RKO (cell line): ENCODE measurements at places on chromosomes 6 and 20.
A peak's percentile ranks its signal among the peaks of the same experiment; 100 is the strongest.

DNA sequence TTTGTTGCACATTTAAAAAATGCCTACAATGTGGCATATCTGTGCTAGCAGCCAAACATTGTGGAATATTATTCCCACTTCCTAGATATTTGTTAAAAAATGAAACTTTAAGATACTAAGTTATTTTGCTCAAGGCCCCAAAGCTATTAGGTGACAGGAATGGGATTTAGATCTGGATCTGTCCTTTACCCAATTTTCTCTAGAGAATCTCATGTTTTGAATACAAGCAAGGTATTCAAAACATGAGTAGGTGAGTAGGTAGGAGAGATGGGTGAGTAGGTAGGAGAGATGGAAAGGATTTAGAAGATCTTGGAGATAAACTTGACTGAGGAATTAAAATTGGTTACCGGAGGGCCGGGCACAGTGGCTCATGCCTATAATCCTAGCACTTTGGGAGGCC, 61.2 kb upstream of the AKIRIN2 start:
- DNase-seq: no peak

DNA sequence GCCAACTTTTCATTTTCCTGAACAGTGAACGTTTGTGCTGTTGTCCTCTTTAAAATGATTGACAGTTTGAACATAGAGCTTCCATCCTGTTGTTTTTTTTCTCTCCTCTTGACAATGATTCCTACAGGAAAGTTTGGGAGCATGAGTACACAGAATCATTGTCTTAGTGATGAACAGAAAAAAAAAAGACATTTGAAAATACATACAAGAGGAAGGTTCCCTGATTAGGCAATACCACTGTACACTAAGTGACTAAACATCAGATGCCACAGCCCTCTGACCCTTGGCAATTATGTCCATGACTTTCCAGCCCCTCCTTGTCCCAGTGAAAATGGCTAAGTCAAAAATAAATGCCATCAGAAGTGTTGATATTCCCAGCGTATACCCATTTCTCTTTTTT, 71.5 kb downstream of the RTN4IP1 start:
- no peak for DNase-seq

- no peak for DNase-seq
These were observed 86.5 kb upstream of the MRPS10 start for GRCh38 chr6:42304053-42304712.

DNA sequence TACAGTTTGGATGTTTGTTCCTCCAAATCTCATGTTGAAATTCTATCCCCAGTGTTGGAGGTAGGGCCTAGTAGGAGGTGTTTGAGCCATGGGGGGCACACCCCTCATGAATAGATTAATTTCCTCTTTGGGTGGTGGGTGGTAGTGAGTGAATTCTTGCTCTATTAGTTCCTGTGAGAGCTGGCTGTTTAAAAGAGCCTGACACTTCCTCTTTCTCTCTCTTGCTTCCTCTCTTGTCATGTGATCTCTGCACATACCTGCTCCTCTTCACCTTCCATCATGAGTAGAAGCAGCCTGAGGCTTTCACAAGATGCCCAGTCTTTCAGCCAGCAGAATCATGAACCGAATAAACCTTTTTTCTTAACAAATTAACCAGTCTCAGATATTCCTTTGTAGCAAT, 340.2 kb upstream of the CHD6 start:
- no peak for DNase-seq

DNA sequence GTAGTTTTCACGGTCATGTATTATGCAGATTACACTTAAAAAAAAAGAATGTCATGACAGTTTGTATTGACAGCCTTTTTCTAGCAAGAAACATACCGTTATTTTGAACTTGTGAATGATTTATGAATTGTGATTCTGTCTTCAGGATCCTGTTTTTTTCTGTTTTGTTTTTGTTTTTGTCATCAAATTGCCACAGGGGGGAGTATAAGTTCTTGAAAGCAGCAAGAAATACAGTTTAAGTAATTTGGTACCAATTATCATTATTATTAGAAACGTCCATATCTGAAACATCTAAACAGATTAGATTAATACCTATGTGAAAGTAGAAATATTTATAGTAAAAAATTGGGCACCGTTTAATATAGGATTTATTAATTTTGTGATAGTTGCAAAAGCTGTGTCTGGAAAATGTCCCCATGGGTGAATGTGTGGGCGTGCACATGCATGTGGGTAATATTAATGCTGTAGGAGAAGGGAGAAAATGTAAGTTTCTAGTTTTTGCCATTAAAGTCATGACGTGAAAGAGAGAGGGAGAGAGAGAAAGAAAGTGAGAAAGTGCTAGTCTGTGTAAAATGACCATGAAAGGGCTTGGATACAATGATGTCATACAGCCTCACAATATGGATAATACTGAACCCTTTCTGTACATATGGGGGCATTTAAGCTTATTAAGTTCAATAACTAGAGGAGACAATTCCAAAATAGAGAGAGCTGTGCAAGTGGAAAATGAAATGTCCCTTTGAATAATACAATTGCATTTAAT, 9.4 kb upstream of the CCN2 start:
- DNase-seq: peak; percentile 26

DNA sequence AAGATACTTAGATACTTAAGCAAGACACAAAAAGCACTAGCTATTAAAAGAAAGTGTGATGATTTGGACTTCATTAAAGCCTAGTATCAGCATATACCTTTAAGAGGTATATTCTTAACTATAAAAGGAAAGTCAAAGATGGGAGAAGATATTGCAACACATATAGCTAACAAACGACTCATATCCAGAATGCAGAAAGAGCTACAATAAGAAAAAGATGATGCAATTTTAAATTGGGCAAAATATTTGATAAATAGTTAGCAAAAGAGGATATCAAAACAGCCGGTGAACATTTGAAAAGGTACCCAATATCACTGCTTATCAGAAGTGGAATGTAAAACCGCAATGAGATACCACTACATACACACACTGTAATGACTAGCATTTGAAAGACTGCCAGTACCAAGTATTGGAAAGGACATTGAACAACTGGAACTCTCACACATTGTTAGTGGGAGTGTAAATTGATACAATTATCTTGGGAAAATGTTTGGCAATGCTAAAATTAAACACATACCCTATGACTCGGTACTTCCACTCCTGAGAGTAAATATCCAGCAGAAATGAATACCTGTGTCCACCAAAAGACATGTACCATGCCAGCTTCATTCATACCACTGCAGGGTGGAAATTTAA, 25.7 kb downstream of the MUC22 start:
- DNase-seq: no peak

DNA sequence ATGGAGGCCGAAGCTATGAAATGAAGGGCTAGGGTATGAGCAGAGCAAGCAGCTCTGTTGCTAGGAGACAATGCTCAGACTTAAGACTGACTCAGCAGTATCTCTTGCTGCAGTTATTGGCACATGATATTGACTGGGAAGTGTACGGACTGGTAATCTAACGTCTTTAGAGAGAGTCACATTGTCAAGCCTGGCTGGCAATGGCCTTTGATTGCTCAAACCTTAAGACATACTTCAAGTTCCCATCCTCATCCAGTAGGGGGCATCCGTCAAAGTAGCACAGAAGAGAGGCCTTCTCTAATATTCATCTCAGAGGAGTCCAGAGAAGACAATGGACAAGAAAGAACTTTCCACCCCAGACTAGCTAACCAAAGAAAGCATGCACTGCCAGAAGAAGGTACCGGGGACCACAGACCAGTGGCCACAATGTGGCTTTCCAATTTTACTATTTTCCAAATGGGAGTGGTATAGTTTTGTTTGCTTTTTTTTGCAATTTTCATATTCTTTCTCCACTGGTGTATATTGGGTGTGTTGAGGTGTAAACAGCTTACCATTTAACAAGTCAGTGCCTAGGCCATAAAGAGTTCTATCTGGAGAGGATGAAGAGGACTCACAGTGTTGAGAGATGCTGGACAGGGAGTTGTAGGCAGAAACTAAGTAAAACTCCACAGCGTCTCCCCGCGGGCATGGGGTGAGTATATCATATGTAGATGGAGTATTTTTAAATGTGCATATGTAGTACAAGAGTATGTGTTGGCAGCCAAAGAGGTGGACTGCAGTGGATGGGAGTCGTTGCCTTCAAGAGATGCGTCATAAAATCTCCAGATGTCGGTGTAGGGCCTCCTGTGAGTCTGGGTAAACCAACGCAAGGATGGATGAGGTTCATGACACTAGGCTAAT, 36.7 kb downstream of the LRFN2 start:
- DNase-seq: peak; percentile 27

DNA sequence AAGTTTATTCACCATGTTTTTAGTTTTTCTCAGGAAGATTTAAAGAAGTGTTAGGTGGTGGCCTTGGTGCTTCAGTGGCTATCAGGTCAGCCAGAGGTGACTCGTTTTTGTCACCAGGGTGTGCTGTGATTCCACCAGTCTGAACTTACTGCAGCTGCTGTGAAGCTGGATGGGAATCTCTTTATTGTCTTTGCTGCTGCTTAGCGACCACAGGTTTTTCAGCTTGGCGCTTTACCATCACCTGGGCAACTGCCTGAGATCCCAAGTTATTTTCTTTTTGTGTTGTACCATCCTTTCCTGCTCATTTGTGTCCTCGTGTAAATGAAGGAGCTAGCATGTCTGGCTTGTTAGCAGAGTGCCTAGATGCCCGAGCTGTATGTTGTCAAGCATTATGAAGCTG, 146.9 kb downstream of the MACROD2 start:
- peak; percentile 68 for DNase-seq

GRCh38 chr6:144744720-144745119, 459.6 kb downstream of the UTRN start:
- DNase-seq: no peak

- DNase-seq: peak; percentile 97
These were observed 31.9 kb downstream of the NTSR1 start for GRCh38 chr20:62740286-62741141.

DNA sequence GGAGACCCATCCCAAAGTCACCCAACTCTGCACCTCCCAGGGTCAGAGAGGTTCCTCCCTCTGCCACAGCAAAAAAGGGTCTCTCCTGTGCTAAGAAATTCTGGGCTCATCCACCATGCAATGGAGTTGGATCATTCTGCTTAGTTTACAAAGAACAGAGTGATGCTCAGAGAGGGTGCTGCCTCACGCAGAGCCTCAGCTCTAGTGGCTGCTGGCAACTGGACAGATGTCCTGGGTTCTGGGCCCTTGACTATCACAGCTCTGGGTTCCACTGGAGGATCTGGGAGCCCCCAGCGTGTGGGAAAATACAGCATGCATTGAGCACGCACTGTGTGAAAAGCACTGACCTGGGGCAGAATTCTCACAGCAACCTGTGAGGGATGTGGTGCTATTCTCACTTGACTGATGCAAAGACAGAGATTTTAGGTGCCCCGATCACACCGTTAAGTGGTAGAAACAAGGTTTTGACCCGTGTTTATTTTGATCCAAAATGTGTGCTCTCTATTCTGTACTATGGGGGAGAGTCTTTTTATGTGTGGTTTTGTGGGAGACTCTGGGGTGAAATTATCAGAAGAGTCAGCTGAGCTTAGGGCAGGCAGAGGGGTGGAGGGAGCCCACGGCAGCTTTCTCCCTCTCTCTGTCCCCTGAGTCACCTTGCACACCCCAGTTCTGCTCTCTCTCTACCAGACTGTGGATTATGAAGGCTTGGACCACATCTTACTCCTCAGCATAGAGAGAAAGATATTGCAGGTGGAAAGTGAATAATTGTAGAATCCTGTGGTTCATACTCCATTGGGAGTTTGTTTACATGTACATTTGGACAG, 19.9 kb downstream of the TREML4 start:
- no peak for DNase-seq

DNA sequence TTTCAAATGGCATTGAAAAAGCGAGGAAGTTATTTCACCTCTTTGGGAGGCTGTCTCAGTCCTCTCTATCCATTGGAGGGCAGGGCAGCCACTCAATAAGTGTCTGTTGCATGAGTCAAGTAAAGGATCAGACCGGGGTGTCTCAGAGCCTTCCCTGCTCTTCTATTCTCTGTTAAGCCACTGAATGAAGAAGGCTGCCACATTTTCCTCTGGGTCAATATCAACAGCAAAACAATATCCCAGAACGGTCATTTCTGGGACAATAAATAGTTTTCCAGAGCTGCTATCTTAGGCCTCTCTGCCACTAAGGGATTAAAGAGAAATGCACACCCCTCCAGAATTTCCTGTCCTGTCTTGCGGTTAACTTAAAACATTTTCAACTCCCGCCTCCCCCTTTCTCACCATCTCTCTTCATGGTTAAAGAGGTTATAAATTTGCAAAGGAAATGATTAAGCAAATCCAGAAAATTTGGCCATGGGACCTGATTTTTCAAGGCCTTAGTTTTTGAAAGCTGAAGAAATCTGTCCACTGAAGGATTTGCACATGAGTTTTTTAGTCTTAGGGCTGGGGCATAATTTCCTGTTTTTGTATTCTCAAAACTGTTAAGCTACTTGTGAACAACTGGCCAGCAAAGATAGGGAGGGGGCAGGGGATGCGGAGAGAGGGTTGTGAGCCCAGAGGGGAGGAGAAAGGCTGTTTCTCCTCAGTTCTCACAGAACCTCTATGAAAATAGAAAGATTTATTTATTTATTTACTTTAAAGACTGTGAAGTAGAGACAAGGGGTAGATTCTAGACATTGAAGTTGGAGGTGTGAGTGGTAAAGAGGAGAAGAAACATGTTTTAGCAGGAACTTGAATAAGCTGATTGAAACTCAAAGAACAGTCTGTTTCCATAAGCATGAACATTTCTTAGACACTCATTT, 135.7 kb downstream of the BCAS1 start:
- DNase-seq: peak; percentile 49

DNA sequence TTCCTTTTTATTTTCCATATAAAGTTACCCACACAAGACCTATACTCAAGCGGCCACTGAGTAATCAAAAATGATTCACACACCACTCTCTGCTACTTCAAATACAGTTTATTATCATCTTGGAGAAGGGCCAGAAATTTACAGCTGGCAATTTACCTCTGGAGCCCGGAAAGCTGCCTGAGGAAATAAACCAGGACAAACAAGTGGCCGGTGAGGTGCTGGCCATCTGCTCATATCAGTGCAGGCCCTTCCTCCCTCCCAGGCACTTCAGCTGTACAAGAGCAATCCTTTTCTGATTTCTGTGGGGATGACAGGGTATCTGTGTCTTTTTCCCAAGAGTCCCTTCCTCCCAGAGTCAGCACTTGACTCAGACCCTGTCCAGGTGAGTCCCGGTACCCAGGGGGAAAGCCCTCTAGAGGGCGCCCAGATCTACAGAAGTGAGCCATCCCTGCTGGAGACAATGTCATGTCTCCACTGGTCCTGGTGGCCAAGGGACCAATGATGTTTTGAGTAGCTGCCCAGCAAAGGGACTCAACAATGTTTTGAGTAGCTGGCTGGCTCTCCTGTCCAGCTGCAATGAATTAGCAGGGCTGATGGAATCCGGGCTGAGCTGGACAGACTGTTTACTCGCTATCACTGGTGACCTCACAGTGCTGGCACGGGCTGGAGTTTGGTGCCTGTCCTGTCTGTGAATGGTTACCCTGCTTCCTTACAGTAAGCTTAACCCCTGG, 23.6 kb downstream of the LRP11 start:
- DNase-seq: peak; percentile 30

- DNase-seq: no peak
These were observed 103.8 kb downstream of the BACH2 start for GRCh38 chr6:90192857-90193256.
